ENCODE measurements at places on chromosomes 5 and 9. TPM values are rescaled to one million over a fixed set of nuclear protein-coding genes. Genes with fewer than 3 reads are reported as not detected.

The SLC4A9 gene
- total RNA-seq: not detected

The GLT6D1 gene
- total RNA-seq: not detected

The IFNA21 gene
- total RNA-seq: not detected

The CYLC2 gene
- not detected for total RNA-seq

The IRX1 gene
- total RNA-seq: not detected

The SMIM3 gene
- 49.2 TPM for total RNA-seq

The ALDH1A1 gene
- 10.8 TPM for total RNA-seq

The TMEM174 gene
- not detected for total RNA-seq

The DAPK1 gene
- 10.3 TPM for total RNA-seq

The GNA14 gene
- total RNA-seq: 0.15 TPM

The ESM1 gene
- total RNA-seq: 3.3 TPM

The HINT1 gene
- total RNA-seq: 174 TPM

The RASGEF1C gene
- not detected for total RNA-seq

The TRPM6 gene
- under 0.01 TPM for total RNA-seq

The ARHGEF39 gene
- 2.9 TPM for total RNA-seq

The INSL6 gene
- not detected for total RNA-seq

The AQP7 gene
- 0.99 TPM for total RNA-seq

The KCNIP1 gene
- not detected for total RNA-seq

The LCN1 gene
- total RNA-seq: not detected

The CCDC192 gene
- not detected for total RNA-seq

Data from smooth muscle cell of trachea (primary cell).